Stimulated activated CD4-positive, alpha-beta T cell treated with anti-CD3 and anti-CD28 coated beads, Interleukin-12 subunit alpha, Interleukin-12 subunit beta, amount 100 ng/mL, for 24 hours (primary cell): ENCODE measurements at places on chromosomes 12 and 14.

- DNase-seq = no peak
Measured at GRCh38 chr14:59214702-59215302, 26.3 kb downstream of the DAAM1 start.

GRCh38 chr12:3083921-3084347 is 6.8 kb downstream of the TSPAN9 start:
- DNase-seq = no peak

GRCh38 chr12:62955678-62956077 is 20.7 kb upstream of the PPM1H start:
- no peak for DNase-seq

DNA sequence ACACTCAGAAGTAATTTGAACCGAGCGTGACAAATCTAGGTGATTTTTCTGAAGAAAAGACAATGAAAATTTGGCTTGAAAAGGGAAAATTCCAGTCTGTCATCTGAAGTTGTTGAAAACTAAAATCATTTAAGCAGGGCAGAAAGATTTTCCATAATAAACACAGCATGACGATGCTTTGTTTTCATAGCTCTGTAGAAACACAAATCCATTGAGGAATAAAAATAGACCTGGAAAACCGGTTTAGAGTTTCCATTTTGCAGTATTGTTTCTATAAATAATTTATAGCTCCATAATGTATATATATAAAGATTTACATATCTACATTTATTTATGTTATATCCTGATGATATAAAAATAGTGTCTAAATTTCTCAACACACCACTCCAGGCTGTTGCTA is 1918.5 kb upstream of the FLRT2 start:
- DNase-seq = no peak

DNA sequence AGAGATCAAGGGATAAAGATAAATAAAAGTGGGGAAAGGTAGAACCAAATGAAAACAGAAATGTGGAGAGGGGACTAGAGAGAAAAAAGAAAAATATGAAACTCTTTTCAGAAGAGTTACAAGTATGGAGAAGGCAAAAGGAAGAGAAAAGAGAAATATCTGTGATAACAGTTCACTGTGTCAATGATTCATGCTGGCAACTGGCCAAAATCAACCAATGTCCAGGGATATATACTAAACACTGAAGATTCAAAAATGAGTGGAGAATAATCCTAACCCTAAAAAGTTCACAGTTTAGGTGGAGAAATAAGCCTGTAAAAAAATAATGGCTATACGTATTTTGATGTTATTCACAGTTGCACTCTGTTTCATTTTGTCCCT is 372.3 kb upstream of the KITLG start:
- no peak for DNase-seq

DNA sequence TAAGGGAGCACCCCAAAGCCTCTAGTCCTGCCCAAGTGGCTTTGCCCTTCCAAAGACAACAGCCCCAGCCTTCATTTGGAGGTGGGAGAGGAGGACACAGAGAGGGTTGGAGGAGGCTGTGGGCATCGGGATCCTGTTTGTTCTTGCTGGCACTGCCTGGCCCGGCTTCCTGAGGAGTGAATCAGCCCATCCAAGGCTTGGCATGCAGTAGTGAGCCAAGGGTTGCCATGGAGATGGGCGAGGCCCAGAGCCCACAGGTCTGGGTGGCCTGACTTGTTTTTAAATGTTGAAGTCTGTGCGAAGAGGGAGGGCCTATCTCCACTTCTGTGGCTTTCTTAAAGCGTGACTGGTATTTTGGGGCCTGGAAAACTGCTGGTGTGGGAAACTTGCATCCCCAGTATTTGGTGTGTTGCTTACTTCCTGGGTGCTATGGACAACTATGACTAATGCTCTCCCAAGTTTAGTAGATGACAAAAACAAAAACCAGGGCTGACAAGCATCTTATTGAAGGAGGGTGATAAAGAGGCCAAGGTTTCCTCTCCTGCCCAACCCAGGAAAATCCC is 15.8 kb downstream of the CD9 start:
- DNase-seq = no peak

- no peak for DNase-seq
Measured at GRCh38 chr14:65981192-65981843, 504.9 kb upstream of the CCDC196 start.

GRCh38 chr12:54276368-54276767 is 3.6 kb downstream of the CBX5 start:
- DNase-seq = no peak

DNA sequence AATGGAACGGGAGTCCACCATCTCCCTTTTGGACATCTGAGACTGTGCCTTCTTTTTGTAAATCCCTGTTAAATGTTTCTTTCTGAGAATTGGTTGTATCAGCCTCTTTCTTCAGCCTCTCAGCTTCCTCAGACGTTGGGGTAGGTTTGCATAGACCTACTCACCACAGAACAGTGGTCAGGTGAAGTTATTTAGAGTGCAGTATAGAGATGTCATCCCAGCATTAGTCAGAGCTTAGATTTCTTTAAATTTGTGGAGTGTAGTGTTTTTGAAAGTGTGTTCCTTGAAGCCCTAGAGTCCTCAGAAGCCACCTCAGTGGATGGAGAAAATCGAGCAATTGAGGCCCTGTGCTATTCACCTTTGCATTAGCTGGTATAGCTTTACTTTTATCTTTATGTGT is 8.9 kb upstream of the EEA1 start:
- no peak for DNase-seq

DNA sequence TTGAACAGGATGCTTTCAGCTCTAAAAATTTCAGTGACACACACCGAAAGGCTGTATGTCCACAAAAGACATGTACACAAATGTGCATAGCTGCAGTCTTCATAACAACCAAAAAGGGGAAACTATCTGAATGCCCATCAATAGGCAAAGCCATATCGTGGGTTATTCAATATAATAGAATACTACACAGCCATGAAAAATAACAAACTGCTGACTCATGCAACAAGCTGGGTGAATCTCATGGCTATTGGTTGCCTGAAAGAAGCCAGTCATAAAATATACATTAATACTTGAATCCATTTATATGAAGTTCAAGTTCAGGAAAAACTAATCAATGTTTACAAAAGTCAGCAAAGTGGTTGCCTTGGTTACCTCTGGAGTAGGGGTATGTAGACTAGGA is 58.4 kb upstream of the RIN3 start:
- DNase-seq = no peak

DNA sequence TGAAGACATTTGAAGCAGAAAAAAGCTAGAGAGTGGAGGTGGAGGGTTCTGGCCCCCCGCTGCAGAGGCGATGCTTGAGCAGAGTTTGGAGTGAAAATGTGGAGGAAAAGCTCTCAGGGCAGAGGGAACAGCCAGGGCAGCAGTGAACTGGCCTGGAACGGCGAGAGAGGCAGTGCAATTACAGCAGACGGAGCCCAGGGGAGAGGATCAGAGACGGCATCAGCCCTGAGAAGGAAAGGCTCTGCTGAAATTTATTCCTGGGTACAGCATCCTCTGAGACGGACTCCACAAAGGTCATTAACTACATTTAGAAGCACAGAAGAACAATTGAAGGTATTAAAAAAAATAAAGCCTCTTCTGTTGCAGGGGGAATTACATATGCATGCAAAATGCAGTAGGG is 14.2 kb downstream of the STON2 start:
- DNase-seq = no peak

GRCh38 chr12:132719141-132719953 is 8.7 kb downstream of the PGAM5 start:
- no peak for DNase-seq

DNA sequence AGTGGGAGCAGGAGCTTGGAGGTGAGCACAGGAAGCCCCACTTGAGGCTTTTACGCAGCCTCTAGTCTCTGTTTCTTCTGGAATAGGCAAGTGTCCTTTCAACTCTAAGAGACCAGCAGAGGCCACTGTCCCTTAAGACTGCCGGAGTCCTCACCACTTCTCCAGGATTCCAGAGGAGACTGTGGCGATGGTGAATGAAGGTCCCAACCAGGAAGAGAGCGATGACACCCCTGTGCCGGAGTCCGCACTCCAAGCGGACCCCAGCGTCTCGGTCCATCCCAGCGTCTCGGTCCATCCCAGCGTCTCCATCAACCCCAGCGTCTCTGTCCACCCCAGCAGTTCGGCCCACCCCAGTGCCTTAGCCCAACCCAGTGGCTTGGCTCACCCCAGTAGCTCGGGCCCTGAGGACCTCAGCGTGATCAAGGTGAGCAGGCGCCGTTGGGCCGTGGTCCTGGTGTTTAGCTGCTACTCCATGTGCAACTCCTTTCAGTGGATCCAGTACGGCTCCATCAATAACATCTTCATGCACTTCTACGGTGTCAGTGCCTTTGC is 442 bp downstream of the FLVCR2 start:
- DNase-seq = no peak

- DNase-seq = no peak
Measured at GRCh38 chr12:172732-173161, 41.2 kb downstream of the SLC6A12 start.

DNA sequence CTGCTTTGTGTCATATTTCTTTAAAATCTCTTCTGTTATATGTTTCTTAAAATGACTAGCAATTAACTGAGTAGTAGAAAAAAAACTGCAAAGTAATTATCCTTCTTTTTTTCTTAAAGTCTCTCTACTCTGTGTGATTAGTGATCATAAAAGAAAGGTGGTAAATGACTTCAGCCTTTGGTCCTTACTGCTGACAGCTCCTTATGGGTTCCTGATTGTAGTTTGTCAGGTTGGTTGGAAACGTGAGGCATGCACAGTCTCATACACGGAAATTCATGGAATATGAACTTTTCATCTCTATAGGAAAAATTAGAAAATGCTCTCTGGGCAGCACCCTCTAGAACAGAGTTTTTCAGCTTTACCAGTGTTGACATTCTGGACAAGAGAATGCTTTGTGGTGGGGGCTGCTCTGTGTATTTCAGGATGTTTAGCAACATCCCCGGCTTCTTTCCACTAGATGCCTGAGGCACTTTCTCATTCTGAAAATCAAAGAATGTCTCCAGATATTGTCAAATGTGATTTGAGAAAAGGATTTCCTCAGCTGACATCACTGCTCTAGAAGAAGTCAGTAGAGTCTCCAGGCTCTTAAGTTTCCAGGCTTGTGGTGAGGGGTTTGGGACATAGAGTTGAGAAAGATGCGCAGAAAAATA is 121.0 kb downstream of the PIK3C2G start:
- no peak for DNase-seq

GRCh38 chr12:13849456-13849855 is 131.9 kb downstream of the GRIN2B start:
- no peak for DNase-seq

- no peak for DNase-seq
Measured at GRCh38 chr14:100691395-100692056, 35.2 kb upstream of the DLK1 start.

GRCh38 chr12:95790033-95790916 is at the start of gene NTN4:
TSS of gene NTN4 (minus strand) at chr12:95790764. CDS start at chr12:95790309, 455 bp downstream.
- DNase-seq = no peak

DNA sequence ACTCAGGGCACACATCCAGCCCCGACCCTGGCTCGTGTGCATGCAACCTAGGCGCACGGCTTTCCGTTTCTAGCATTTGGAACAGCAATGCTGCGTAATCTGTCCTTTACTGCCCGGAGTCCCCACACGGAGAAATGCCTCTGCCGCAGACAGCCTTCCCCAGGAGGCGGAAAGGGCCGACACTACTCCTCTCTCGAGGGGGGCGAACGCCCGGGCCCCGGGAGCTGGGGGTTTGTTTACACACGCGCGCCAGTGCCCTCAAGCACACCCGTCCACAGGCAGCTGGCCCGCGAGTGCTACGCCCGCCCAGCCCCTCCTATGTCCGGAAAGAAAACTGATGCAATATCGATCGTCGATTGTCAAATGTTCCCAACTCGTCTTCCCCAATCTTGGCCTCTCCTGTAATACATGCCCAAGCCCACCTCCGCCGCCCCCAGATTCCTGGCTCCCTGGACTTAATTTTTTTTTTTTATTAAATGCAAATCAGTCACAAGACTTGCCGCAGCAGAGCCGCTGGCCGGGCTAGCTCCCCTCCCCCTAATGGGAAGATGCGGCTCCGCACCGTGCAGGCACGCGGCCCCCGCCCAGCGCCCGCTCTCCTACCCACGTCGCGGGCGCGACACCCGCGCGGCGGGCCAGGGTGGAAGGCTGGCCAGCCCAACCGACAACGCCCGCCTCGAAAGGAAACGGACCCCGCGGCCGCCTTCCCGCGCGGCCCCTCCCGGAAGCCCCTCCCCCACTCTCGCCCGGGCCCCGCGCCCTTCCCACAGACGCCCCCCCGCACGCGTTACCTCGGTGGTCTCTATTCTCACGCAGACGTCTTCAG is 642 bp downstream of the SLC38A2 start:
- DNase-seq = peak; percentile 43

DNA sequence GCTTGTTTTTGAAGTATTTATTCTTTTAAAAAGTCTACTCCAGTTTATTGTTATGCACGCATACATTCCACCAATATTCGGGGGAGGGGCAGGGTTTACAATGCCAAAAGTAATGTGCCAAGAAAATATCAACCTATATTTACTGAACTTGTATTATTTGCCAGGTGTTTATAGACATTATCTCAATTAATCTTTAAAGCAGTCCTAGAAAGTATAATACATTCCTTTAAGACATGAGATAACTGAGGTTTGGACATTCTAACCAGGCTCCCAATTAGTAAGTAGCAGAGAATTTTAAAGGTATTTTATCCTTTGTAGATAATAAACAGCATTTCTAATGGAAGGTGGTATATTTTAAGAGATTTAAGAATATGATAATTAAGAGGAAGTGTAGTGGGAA is 124.5 kb upstream of the LRIG3 start:
- DNase-seq = no peak

GRCh38 chr14:81447021-81447764 is 47.1 kb upstream of the STON2 start:
- DNase-seq = no peak

DNA sequence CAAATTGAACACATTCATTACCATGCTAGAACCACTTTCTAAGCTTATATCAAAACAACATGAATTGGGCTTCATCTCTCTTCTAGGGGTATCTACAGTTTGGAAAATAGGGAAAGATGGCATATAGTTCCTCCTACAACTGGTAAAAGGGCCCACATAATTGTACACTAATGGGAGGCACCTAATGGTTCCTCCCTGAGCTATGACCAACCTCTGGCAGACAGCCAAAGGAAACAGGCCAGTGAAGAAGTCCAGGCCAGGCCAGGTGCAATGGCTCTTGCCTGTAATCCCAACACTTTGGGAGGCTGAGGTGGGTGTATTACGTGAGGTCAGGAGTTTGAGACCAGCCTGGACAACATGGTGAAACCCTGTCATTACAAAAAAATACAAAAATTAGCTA is 23.2 kb upstream of the APOF start:
- no peak for DNase-seq

DNA sequence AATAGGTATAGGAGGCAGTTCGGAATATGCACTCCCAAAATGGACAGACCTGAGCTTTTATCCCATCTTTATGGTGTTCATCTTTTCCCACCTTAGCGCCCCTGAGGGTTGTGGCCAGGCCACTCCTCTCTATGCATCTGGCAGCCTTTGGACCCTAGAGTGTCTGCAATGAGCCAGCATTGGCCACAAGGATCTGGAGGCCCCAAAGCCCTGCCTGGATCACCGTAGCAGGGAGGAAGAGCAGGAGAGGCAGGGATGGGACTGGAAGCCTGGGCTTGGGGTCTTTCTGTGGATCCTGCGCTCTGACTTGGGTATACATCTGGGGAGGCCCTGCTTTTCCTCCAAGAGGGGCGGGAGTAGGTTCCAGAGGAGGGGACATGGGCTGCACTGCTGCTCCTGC is 52.5 kb downstream of the PLEKHG3 start:
- no peak for DNase-seq
